ENCODE measurements at places on chromosomes 7 and 10.

GRCh38 chr10:14035506-14035905 lies 295.2 kb downstream of the FRMD4A start:
- DNase-seq, result no peak

- DNase-seq, result no peak
These were observed 8.1 kb downstream of the PGAM2 start for GRCh38 chr7:44057181-44057848.

GRCh38 chr10:63780101-63780500 lies 258.9 kb downstream of the REEP3 start:
- no peak for DNase-seq

GRCh38 chr7:3140834-3141233 lies 97.2 kb upstream of the CARD11 start:
- no peak for DNase-seq

All from HCEC 1CT (cell line).